ENCODE measurements at places on chromosomes 1 and 21.

DNA sequence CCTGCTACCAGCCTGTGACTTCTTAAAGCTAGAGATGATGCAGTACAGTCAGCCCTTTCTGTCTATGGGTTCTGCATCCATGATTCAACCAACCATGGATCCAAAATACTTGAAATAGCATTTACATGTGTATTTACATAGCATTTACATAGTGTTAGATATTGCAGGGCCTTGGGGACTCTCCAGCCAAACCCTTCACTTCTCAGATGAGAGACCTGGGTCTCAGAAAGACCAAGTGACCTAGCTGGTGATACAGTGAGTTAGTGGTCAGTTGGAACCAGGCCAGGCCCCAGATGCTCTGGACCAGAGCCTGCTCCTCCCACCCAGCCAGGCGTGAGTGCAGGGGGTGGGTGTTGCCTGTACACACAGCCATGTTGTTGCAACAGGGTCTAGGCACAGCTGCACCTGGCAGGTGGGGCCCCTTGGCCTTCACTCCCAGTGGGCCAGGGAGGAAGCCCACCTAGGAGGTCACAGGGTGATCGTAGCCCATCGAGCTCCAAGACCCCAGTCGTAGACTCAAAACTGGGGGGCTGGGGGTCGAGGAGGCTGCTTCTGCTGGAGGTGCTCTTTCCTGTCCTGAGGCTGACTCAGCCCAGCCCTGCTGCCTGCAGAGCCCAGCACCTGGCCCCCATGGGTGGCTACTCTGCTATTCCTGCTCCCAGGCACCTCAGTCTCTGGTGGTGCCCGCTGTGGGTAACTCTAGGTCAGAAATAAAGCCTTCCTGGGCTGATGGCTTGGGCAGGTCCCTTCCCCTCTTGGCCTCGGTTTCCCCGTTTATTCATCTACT lies 7.7 kb downstream of the TMEM61 start:
- no peak for DNase-seq

DNA sequence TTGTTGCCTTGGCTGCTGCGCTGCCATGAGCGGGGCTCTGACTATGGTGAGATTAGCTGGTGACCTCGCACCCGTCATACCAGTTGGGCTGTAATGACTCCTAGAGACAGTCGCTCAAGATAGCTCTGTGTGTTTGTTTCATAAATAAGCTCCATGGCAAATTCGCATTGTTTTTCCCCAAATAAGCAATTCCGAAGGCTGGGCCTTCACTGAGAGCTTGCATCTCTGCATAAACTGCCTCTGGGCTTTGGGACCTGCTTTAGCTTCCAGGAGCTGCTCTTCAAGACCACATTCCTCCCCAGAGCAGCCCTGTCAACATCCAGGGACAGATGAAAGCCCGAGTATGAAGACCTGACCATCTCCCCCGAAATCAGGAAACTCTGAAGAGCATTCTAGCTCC lies 40.7 kb upstream of the SCCPDH start:
- no peak for DNase-seq

- DNase-seq, result peak; percentile 84
Observed at GRCh38 chr1:6624710-6625583, at the start of gene THAP3. Gene THAP3 (plus strand): TSS chr1:6624868. CDS start chr1:6625219, 351 bp downstream.

GRCh38 chr1:241485554-241485992 lies 34.0 kb downstream of the FH start:
- DNase-seq, result peak; percentile 30

DNA sequence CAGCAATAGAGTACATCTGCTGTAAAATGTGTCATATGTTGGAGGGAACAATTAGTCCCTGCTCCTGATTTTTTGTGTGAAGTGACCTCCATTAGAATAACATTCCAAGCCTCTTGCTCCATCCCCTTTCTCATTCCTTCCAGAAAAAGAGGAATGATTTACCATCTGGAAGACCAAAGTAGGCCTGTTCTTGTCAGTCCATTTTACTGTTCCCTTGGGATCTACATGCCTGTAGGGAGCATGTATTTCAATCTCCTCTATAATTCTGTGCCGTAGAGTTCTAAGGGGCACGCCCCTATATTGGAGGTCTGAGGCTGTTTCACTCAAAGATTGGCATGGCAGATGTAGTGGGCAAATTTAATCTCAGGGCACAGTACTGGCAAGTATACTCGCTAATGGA lies 48.8 kb upstream of the MAN1A2 start:
- DNase-seq, result no peak
